Hypothalamus (tissue), 51 donors: ENCODE measurements at places on chromosomes 16 and 17.

- no peak for DNase-seq
Measured at GRCh38 chr17:77636835-77637817, 321.4 kb upstream of the TNRC6C start.

GRCh38 chr17:45950888-45951287 lies 48.2 kb upstream of the STH start:
- peak; percentile 24 for DNase-seq

GRCh38 chr17:70060415-70060814 lies 14.6 kb upstream of the KCNJ16 start:
- no peak for DNase-seq

- DNase-seq = no peak
Measured at GRCh38 chr16:49712542-49712941, 143.4 kb downstream of the ZNF423 start.

- no peak for DNase-seq
Measured at GRCh38 chr16:51155820-51156806, 5.0 kb upstream of the SALL1 start.

GRCh38 chr16:9048302-9048700 lies 43.1 kb upstream of the HAPSTR1 start:
- no peak for DNase-seq

DNA sequence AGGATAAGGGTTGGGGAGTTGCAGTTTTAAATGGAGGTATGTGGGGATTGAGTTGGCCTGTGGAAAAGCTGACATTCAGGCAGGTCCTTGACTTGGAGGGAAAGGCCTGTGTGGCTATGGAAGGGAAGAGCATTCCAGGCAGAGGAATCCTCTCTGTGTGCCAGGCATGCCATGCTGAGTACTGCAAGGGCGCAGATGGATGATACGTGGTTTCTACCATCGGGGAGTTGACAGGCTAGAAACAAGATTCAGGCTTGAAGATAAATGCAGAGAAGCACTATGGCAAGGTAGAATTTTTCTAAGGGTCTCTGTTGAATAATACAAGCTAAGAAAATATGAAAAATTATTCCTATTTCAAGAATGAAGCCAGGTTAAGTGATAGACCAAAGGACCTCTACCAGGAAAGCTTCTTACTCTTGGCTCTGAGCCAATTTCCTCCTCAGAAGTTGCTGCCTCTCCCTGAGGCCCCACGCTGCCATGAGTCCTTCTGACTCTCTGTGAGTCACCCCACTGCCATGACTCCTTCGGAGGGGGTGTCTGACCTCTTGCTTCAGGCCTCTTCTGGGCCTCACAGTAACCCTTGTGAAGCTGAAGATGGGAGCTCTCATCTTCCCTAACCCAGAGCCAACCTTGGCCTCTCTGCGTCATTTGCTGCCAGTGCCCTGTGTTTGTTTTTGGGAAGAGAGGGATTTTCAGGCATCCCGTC lies 75.8 kb downstream of the WNT3 start:
- no peak for DNase-seq

DNA sequence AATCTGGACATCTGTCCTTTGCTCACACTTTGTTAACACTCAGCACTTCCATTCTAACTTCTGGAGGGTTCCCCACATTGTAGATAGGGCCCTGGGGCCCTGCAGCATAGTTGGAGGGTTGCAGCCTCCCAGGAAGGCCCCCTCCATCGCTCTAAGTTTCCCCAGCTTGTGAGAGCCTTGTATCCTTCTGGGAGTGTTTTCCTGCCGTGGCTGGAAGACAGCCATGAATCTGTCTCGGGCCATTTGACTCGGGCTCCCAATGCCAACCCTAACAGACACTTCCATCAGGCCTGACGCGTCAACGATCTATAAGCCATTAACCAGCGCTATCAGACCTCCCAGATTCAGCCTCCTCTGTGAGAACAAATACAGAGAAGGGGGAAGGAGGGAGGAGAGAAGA lies 263.7 kb upstream of the RPL38 start:
- no peak for DNase-seq

DNA sequence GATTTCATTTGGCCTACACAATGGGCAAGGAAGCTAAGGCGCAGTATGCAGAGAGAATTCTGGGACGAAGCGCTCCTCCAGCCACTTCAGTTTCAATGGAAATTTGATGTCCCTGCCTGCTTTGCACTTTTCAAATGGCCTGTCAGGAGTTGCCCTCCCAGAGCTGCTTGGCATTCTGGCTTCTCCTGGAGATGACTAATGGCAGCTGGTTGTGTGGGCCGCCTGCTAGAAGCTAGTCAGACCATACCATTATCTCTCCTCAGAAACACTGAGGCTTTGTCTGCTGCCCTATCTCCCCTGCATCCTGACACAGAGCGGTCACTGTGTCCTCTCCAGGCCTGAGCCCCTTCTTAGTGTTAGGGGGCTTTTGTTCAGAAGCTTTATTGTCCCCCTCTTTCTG lies 180.1 kb downstream of the SPECC1 start:
- DNase-seq = peak; percentile 86

GRCh38 chr16:16025214-16025968 lies 76.0 kb downstream of the ABCC1 start:
- no peak for DNase-seq

DNA sequence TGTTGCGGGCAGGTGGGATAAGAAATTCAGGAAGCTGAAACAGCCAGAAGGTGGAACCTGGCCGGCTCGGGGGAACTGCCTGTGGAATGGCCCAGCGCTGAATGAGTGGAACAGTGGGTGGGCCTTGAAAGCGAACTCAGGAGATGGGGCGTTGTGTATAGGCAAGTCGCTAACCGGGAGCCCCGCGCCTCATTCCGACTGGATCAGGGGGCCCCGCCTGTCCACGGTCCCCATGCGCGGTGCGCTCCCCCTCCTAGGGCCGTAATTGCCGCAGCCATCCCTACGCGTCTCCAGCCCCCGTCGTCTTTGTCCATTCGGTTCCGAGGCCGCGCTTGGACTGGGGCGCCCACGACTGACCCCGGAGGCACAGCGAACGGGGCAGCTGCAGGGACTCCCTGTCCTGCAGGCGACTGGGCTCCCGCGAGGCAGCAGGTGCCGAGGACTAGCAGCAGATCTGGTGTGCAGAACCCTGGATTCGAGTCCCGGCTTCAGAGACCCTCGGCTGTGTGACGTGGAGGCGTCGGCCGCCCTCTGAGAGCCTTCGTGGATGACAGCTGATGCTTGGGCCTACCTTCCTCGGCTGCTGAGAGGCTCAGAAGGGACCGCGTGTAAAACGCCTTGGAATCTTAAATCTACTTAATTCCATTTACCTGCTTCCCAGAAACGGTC lies 10.9 kb upstream of the CA4 start:
- no peak for DNase-seq

- no peak for DNase-seq
Measured at GRCh38 chr17:56785405-56785804, 48.3 kb downstream of the C17orf67 start.

- DNase-seq = no peak
Measured at GRCh38 chr17:77746393-77746792, 212.1 kb upstream of the TNRC6C start.

GRCh38 chr16:2494616-2495015 lies 19.1 kb upstream of the ATP6V0C start:
- no peak for DNase-seq

GRCh38 chr17:78132084-78132676 lies 1.6 kb downstream of the TMC8 start:
- no peak for DNase-seq

- DNase-seq = no peak
Measured at GRCh38 chr16:81841722-81842121, 62.6 kb downstream of the PLCG2 start.

DNA sequence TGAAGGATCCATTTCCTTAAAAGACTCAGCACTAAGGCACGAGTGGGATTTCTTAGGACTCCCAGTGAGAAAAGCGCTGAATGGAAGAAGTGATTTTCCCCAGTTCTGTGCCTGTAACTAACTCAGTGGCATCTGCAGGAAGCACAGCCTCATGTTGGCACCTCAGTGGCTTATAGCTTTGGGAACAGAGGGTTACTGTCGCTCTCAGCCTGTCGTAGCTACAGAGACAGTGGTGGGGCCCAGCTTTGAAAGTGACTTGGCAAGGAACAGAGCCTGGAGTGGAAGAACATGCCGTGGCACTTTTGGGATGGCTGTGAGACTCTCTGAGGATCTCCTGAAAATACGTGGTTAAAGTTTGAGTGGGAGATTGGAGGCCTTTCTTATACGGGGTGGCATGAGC lies 242.4 kb upstream of the MYOCD start:
- no peak for DNase-seq

- DNase-seq = no peak
Measured at GRCh38 chr16:66030036-66030435, 336.5 kb upstream of the CDH5 start.

GRCh38 chr17:42077755-42078154 lies 20.5 kb downstream of the ZNF385C start:
- DNase-seq = no peak

- DNase-seq = no peak
Measured at GRCh38 chr16:74492976-74493375, 71.7 kb upstream of the CLEC18B start.

DNA sequence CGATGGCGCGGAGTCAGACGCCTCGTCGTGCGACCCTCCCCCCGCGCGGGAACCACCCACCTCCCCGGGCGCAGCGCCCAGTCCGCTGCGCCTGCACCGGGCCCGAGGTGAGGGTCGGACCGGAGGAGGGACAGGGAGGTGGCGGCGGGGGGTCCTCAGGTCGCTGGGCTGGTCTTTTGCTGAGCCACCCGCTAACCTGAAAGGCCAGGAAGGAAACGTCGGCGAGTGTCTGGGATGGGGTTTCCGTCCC lies 4.9 kb downstream of the TBX2 start:
- no peak for DNase-seq

DNA sequence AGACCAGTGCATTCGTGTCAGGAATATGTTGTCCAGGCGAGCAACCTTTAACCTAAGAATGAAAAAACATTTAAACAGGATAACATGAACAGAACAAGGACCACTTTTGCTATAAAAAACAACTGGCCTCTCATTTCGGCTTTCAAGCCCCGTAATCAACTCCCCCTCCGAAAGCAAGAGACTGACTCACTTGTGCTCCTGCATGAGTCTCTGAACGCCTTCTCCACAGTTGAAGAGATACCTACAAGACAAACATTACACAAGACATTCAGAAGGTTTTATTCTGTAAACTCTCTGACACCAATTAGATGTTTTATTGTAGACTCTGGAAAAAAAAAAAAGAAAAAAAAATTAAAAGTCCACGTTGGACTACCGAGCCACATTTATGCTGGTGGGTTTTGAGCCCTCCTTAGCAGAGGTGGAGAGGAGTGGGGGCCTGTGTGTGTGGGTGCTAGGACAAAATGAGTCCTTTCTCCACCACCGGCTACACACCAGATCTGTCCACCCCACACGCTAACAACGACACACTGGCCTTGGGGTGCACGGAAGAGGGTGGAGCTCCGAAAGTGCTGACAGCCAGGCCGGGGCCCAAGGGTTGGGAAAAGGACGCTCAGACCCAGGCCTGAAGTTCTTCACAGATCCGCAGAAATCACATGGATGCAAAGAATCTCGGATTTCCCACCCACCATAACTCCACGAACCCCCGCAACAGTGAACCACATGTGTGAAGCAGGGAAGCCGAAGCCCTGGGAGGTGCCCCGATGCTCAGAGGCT lies 759 bp downstream of the ELAC2 start:
- DNase-seq = no peak
